ENCODE measurements at places on chromosomes 11 and 22. TPM values are rescaled to one million over a fixed set of nuclear protein-coding genes. Genes with fewer than 3 reads are reported as not detected.

GRCh38 chr22:31867386-31868153, 76.8 kb upstream of the YWHAH start:
- DNase-seq = no peak

- no peak for DNase-seq
Observed at GRCh38 chr11:5088556-5088955, 19.2 kb downstream of the OR52E1 start.

DNA sequence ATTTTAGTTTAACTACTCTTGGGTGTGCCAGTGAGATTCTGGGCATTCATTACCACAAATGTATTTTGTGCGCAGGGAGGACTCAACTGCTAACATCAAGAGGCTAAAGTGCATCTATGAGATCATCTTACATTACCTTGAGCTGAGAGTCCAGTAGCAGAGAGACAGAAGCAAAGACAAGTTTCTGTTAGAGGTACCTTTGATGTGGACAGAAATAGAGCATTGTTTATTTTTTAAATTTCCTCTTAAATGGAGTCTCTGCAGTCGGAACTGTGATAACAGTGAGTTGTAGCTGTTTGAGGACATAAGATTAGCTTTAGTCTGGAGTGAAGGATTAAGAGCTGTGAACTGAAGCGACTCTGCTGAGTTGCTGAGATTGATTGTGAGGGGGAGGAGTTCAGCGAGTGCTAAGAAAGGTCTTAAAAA, 297.0 kb downstream of the CADM1 start:
- DNase-seq = no peak

- no peak for DNase-seq
Observed at GRCh38 chr22:42794551-42795510, 62.2 kb downstream of the ARFGAP3 start.

DNA sequence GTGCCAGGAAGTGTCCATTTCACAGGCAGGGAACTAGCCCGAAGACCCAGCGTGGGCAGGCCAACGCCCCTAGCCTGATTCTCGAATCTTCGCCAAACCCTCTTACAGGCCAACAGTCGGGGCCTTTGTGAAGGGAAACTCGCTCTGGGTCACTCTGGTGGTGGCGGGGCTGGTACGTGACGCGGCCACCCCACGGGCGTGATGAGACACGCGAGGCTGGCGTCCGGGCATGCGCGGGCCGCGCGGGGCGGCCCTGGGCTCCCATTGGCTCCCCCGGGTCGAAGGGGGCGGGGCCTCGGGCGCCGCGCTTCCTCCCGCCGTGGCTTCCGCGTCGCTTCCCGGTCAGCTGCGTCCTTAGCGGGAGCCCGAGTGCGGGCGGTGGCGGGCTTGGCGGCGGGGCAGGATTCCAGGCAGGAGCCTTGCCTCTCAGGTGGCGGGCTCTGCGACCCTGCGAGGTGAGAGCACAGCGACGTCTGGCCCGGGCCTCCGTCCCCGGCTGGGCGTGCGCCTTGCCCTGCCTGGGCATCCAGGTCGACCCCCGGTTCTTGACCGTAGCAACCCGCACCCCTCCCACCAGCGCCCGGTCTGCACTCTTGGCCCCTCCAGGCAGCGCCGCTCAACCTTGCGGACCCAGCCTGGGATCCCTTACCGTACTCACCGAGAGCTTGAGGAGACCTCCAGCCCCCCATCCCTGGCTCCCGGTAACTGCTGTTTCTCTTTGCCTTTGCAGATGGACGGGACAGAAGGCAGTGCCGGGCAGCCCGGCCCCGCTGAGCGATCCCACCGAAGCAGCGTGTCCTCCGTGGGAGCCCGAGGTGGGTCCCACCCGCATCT, at the start of gene FRMD8:
TSS of gene FRMD8 (plus strand) at position 331 of the 834 bp plus-strand sequence. CDS start at position 731, 400 bp downstream.
- DNase-seq = peak; percentile 96

- no peak for DNase-seq
Observed at GRCh38 chr11:8671193-8671612, 11.3 kb downstream of the TRIM66 start.

- no peak for DNase-seq
Observed at GRCh38 chr22:29988719-29989118, 91.5 kb upstream of the HORMAD2 start.

DNA sequence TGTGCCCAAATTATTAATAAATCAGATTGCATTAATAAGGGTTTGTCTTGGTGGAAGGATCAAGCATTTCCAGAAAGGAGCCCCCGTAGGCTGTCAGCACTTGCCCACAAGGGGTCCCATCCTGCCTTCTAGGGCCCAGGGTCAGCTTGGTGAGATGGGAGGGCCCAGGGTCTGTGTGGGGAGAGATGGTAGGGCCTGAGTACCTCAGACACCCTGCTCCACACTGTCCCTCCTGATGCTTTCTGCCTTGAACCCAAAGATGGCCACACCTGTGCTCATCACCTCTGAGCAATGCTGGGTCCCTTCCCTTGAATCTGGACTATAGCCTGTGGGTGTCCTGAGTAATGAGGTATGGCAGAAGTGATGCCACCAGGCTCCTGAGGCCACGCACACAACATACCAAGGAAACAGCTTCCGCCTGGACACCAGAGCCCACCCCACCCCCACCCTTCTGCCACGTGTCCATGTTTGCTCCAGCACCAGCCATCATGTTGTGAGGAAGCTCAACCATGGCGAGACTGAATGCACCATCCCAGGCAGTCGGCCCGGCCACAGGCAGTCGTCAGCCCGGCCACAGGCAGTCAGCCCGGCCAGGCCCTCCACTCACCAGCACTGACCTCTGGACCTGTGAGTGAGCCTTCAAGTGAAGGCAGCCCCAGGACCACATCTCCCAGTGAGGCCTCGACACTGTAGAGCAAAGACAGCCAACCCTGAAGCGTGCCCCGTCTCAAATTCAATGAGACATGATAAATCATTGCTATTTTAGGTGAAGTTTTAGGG, 6.8 kb downstream of the BET1L start:
- DNase-seq = peak; percentile 67

- peak; percentile 50 for DNase-seq
Observed at GRCh38 chr22:38735465-38736256, 20.1 kb downstream of the SUN2 start.

- DNase-seq = no peak
Observed at GRCh38 chr11:121554552-121554951, 101.8 kb upstream of the SORL1-AS1 start.

Gene GAB4
- total RNA-seq = not detected

Gene SLC17A6
- total RNA-seq = not detected

Gene CBX7
- 90.5 TPM for total RNA-seq
